ENCODE measurements at places on chromosomes 3 and 15.

GRCh38 chr3:71226565-71227269 is 356.8 kb downstream of the FOXP1 start:
- no peak for DNase-seq

DNA sequence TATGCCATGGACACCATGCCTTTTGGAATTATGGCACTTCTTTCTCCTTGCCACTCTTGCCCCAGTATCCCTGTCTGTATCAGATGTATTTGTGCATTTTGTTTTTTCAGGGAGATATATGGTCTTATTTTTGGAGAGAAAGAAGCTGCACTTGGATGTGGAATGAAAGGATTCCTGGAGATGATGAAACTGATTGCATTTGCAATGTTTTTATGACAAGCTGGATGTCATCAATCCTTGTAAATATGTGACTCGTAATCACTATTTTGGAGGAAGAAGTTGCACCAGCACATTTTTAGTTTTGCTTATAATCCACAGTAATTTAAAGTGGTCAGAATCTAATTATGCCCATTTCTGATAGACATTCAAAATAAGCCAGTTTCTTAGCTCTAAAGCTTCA is 165.0 kb downstream of the NR1D2 start:
- DNase-seq, result no peak

GRCh38 chr15:94416820-94417219 is 185.5 kb downstream of the MCTP2 start:
- no peak for DNase-seq

GRCh38 chr15:59259137-59259943 is 52.7 kb downstream of the LDHAL6B start:
- no peak for DNase-seq

- DNase-seq, result no peak
Measured at GRCh38 chr15:86555939-86556338, 476.3 kb downstream of the AGBL1 start.

DNA sequence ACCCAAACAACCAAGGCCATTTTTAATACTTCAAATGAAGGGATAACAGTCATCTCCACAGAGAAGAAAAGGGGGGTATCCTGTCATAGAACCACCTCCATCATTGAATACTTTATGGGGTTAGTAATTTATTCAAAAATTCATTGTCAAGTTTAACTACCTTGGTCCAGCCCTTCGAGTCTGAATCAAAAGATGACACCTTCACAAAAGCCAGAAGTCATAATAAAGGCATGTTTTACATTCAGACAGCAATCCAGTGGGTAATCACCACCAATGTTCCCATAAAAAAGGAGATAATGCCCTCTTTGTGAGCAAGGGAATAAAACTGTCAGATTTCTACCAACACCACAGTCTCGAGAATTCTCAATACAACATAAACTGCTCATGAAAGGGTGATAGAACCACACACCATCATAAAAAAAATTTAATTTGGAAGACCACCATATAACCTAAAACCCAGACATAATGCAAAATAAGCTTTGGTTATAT is 145.6 kb upstream of the ZBTB20 start:
- no peak for DNase-seq

GRCh38 chr3:119145500-119146167 is at the start of gene TEX55:
TEX55 (plus strand) TSS chr3:119146165; CDS start chr3:119146190, 25 bp downstream.
- no peak for DNase-seq

DNA sequence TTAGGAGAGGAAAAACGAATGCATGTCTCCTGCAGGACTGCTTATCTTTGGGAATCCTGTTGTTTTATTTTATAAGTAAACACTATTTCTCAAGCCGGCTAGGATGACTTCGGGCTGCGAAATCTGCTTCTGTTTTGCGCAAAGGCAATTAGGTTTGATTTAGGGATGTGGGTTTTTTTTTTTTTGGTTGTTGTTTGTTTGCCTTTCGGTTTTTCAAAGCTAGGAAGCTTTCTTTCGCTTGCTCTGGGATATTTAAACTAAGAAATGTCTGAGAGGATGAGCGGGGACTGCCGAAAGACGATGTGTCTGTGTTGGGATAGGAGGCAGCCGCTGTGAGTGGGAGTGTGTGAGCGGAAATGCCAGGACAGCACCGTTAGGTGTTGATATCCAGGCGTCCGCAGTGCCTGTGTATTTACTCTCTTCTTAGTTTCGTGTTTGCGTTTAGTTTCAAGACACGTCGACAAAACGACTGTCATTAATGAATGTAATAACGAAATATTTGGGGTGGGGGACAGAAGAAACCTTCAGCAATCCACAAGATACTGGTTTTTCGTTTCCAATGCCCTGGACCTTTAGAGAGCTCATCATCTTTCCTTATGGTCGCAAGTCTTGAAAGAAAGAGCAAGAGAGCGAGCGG is 604 bp downstream of the ISL2 start:
- no peak for DNase-seq

GRCh38 chr3:113293348-113293747 is 82.0 kb downstream of the BOC start:
- DNase-seq, result no peak

DNA sequence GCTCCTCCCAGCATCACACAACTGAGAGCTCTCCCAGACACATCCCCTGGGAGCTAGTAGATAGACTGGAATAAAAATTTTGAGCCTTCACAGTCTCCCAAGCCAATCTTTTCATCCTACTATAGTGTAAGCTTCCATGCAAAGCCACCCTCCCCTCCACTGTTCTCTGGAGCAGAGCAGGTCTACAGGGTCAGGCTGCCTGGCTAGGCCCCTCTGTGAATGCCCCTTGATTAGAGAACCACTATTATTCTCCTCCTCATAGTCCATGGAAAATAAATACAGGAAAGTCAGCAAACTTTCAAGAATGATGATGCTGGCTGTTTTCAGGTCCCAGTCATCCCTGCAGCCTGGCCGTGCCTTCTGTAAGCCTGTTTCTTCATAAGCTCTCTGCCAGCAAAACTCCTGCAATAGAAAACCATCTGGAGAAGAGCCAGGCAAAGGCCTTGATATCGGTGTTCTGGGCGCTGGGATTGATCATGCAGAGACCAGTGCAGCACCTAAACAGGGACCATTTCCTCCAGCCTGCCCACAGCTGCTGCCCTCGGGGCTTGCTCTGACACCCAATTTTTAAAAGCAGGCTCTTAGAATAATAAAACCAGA is 51.7 kb downstream of the CRYGS start:
- no peak for DNase-seq

DNA sequence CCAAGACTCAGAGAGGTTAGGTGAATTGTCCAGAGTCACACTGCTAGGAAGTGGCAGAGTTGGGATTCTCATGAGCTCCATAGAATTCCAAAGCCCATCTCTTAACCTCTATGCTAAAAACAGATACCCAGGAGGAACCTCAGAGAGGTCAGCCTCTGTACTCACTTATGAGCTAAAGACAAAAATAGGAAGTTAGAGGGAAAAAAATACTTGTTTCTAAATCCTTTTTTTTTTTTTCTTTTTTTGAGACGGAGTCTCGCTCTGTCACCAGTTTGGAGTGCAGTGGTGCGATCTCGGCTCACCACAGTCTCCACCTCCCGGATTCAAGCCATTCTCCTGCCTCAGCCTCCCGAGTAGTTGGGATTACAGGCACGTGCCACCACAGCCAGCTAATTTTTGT is 31.4 kb downstream of the FSD2 start:
- DNase-seq, result no peak

DNA sequence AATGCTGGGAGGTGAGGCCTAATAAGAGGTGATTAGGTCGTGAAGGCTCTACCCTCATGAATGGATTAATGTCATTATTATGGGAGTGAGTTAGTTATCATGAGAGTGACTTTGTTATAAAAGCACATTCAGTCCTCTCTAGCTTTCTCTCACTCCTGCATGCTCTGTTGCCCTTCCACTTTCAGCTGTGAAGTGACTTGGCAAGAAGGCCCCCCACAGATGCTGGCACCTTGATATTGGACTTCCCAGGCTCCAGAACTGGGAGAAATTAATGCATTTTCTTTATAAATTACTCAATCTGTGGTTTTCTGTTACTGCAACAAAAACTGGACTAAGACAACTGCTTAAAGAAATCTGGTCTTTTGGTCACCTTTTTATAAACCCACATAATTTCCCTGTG is 144.3 kb downstream of the FBN1 start:
- no peak for DNase-seq
